GM13976 (cell line): ENCODE measurements at places on chromosomes 2 and 18.

DNA sequence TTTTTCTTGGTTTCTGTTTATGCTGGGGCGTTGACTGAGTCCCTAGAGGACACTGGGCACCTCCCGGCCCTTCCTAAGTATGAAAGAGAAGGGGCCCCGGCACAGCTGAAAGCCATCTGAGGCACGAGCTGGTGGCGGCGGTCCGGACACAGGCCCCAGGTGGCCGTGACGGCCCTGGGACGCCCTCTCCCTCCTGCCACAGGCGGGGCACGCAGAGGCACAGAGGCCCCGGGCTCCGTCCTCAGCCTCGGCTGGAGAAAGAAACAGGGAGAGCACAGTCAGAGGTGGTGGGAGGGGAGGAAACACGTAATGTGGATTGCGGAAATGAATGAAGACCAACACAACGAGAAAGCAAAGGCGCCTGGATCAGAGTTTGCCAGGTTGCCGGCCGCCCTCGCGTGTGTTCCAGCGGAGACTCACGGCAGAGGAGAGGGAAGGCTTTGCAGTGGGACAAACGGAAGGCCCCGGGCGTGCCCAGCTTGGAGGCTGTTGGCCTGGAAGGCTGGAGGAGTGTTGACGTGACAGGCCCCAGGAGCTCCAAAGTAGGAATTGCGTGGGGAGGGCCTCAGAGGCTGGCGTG is 119.1 kb downstream of the PTGR3 start:
- DNase-seq, result no peak

DNA sequence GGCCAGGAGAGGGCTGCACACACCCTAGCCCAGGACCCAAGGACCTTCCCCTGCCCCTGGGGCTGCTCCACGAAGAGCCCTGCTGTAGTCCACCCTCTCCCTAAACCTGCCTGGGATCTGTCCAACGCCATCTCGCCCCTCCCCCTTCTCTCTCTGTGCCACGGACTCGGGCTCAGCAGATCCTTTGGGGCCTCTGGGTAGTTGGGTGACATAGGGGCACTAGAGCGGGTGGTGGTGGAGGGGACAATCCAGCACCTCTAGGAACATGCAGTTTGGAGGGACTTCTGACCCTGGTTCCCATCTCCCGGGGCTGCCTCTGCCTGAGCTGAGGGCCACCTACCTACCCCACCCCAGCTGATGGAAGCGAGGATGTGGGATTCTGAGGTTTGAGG is 7.3 kb upstream of the CRYBA2 start:
- DNase-seq, result no peak

- DNase-seq, result no peak
Observed at GRCh38 chr18:73514449-73514848, 633.2 kb downstream of the FBXO15 start.

- DNase-seq, result no peak
Observed at GRCh38 chr2:9076210-9076609, 72.7 kb upstream of the MBOAT2 start.

DNA sequence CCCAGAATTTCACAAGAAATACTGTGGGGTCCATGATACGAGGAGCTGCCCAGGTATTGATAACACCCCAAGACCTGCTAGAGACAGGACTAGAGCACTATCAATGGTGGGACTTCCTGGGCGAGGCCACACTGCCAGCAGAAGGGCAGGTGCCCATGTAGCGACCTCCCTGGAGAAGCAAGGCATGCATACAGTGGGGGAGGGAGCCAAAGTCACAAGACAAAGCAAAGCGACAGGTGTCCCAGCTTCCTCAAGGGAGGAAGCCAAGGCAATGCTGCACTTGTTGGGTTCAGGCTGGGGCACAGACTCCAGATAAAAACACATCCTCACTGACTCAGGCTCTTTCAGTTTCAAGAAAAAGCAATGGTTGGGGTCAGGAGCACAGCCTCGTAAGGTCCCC is 7.5 kb downstream of the CD207 start:
- DNase-seq, result no peak

DNA sequence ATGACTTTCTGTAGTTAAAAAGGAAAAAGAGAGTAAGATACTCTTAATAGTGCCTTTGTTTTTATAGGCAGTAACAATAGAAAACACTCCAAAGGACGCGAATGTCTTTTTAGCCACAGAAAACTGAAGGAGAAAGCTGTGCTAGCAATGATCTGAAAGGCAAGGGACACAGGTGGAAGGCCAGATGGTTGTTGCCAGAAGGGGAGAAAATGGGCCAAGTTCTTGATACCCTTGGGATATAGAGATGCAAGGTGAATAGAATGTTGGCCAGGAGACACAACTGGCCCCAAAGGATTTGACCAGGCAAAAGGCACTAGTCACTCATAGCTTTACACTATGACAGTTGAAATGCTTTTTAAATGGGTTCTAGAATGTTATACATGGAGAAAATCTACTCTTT is 180.0 kb downstream of the NRXN1 start:
- no peak for DNase-seq
